ENCODE measurements at places on chromosomes 3 and 15.

DNA sequence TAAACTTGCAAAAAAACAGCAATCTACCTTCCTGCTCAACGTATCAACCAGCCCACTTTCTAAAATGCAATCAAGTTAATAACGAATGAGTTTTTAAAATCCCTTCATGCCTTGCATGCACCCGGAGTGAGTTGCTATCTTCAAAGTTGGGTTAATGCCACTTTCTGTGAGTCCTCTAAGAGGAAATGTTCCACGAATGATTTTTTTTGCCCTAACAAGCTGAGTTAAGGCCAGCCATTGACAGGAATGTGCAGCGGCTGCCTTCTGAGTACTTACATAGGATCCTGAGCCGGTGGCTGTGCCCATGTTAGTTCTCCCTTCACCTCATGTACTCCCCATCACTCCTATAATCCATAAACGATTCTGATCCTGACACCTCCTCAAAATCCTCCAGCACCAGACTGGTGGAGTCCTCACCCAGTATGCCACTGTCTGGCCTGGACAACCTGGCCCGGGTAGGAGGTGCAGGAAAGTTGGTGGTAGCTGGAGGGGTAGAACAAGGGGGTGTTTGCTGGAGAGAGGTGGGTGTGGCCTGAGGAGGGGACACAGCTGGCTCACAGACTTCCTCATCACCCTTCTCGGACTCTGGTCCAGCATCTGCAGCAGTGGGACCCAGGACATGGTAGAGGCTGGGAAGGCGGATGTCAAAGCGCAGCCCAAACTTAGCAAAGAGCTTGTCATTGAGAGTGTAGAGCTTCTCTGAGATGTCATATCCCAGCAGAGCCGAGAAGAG, 12.4 kb downstream of the POPDC2 start:
- DNase-seq: no peak

- no peak for DNase-seq
Measured at GRCh38 chr15:77266708-77267386, 153.1 kb downstream of the PEAK1 start.

DNA sequence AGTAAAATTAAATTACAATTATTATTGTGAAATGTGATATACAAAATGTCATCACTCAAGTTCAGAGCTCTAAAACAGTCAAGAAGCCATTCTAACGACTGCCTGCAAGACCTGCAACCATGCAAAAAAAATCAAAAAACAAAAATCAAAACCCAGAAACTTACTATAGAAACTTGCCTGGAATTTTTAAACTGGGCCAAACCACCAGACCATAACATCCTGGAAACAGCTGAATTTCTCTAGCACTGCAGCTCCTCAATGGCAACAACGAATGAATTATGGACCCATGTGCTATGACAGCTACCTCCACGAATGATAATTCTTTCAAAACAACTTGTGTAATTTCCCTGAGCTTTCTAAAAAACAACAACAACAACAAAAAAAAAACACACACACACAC, 130.0 kb upstream of the KCNMB2 start:
- no peak for DNase-seq

- no peak for DNase-seq
Measured at GRCh38 chr15:77709135-77709886, 76.6 kb upstream of the LINGO1 start.

DNA sequence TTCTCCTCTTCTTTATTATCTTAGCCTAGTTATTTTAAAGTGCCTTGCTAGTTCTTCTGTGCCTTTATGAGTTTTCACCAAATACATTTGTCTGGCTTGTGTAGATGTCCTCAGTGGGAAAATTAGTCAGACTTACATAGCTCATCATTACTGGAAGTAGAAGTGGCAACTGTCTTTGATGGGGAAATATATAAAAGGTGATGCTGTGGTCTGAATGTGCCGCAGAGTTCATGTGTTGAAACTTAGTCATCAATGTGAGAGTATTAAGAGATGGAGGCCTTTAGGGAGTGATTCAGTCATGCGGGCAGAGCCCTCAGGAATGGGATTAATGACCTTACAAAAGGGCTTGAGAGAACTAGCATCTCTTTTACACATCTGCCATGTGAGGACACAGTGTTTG, 6.4 kb upstream of the ERICH6 start:
- DNase-seq: no peak

GRCh38 chr3:143124601-143125520, 5.3 kb downstream of the CHST2 start:
- no peak for DNase-seq

DNA sequence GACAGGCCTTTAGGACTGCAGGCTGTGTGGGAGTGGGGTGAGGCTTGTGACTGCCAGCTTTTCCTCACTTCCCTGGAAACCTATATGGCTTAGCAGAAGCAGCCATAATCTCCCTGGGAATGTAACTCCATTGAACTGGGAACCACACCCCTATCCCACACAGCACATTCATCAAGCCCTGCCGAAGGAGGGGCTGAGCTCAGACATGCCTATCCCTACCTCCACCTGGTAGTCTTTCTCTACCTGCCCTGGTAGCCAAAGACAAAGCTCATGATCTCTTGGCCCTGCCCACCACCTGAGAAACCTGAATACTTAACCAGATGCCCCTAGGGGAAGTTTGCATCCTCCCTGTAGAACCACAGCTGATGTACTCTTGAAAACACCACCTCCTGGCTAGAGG, 219.8 kb downstream of the UNC13C start:
- DNase-seq: no peak

DNA sequence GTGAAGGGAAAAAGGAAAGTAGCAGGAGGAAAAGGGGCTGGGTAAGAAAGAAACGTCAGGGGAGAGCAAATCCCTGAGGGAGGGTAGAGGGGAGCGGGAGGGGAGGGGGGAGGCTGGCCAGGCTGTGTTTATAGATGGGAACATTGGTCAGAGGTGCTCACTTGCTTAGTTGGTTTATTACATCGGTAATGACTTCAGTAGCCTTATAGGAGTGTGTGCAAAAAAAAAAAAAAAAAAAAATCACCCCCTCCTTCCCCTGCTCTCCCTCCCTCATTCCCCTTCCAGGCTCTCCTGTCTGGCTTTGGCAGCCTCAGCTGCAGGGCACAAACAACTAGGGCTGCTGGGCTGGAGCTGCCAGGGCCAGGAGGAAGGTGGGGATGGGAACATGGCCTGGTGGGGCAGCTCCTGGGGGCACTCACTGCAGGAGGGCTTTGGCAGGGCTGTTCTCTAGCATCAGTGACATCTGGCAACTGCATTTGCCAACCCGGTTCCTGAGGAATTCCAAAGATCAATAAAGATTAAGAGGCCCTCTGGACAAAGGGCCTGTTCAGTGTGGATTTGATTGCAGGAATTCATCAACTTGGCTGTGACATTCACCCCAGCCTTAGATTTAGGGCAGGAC, 334.5 kb upstream of the FRG2C start:
- no peak for DNase-seq

DNA sequence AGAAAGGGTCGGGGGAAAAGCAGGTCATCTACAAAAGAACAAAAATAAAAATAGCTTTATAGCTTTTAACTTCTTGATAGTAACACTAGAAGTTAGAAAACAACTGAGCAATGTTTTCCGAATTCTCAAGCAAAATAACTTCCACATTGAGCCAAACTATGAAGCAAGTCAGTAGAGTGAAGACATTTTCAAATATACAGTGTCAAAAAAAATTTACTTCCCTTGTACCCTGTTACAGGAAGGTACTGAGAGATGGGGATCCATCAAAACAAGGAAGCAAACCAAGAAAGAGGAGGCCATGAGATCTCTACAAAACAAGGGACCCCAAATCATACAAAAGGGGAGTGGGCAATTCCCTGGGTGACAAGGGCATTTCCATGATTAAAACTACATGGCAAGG, 26.6 kb upstream of the STIMATE start:
- no peak for DNase-seq

- no peak for DNase-seq
Measured at GRCh38 chr3:150057227-150057626, 86.5 kb upstream of the PFN2 start.

DNA sequence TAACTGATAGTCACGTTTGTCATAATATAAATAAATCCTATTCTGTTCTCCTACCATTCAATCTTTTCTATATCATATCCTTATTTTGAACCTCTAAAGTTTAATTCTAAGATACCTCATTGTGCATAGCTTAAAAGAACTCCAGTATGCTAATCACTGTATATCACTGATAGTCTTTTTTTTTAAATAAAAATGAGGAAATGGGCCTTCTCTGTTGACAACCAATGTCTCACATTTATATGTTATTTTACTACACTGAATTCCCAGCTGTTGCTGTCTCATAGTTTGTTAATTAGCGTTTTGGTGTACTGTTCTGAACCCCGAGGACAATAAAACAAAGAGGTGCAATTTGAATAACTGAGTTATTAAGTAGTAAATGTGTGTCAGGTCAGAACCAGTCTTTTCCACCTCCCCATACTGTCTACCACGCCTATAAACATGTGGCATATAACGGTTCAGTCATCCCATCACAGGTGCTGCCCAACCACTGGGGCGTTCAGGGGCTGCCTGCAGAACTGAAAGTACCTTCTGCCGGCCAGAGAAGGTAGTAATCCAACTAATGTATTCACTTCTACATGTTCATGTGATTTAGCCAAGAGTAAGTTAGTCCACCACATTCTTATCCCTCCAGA, 14.9 kb downstream of the CBLB start:
- no peak for DNase-seq

DNA sequence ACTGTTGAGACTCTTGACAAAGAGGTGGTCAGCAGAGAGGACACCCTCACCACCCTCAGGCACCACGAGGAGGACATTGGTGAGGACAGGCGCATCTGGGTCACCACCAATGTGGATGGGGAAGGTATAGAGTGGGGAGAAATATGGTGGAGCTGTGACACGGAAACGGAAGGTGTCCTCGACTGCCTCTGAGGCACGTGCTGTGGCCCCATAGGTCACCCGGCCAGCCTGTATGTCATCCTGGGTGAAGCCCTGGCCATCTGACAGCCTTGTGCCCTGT, 24.4 kb downstream of the CSPG4 start:
- DNase-seq: no peak

DNA sequence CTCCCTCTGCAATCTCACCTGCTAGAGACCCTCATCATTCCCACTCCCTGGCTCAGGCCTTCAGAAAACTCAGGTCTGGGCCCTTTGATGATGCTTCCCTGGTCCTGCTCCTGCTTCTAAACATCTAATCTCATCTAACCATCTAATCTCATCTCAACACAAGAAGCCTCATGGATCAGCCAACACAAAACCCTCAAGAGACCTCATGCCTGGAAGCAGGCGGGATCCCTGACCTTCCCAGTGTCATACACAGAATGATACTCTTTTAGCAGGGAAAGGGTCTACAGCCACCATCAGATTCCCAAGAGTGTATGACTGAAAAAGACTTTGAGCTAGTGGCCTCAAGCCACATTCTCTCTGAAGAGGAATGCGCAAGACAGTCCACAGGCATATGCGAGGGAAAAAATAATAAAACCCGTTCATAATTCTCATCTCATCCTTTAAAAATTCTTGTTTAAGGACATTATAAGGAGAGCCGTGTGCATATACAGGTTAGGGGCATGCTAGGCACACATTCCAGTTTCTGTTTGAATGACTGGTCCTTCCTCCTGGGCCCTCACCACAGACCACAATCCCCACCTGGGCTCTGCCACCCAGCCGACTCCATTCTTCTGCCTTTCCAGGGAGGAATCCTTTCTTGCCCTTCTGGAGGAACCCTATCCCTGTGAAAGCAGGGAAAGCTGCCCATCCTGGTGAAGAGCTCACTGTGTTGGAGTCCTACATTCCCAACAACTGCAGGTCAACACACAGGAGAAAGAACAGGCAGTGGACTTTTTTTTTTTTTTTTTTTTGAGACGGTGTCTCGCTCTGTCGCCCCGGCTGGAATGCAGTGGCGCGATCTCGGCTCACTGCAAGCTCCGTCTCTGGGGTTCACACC, 2.2 kb downstream of the ZXDC start:
- peak; percentile 25 for DNase-seq

- no peak for DNase-seq
Measured at GRCh38 chr3:173589116-173589515, 191.6 kb downstream of the NLGN1 start.

DNA sequence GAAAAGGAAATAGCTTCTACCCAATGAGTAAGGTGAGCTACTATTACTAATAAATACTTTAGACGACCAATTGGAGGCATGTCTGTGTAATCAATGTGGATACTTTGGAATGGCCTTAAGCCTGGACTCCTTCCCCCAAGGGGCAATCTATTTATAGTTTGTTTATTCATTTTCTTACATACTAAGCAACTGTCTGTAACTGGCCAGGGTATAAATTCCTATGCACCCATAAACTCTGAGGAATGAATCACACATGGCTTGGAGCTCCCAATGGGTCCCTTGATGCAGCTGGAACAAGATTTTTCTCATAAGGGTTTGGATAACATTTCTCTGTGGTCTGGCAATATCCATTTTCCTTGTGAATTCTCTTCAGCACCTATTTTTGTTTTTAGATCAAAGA, 506.8 kb downstream of the EDEM1 start:
- DNase-seq: no peak

- DNase-seq: no peak
Measured at GRCh38 chr3:122081543-122082247, 26.5 kb downstream of the CD86 start.

GRCh38 chr3:180383332-180384020, 218.5 kb upstream of the TTC14 start:
- DNase-seq: no peak

- no peak for DNase-seq
Measured at GRCh38 chr15:99211926-99212325, 37.5 kb downstream of the TTC23 start.

DNA sequence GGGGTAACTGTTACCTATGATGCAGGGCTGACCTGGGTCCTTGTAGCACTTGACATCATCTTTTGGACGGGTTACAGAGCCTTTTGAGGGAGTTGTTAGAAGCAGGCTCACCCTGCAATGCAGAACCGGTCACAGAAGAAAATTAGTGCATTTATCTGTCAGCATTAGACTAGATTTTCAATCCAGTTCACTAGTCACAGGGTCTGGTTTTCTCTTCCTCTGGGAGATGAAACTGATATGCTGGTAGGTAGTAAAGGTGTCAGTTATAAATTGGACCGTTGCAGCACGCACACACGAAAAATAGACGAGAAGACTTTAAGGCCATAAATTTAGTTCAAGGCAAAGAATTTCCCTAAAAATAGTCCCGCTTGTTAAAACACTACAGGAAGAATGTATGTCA, 532.3 kb upstream of the ATP11B start:
- no peak for DNase-seq

DNA sequence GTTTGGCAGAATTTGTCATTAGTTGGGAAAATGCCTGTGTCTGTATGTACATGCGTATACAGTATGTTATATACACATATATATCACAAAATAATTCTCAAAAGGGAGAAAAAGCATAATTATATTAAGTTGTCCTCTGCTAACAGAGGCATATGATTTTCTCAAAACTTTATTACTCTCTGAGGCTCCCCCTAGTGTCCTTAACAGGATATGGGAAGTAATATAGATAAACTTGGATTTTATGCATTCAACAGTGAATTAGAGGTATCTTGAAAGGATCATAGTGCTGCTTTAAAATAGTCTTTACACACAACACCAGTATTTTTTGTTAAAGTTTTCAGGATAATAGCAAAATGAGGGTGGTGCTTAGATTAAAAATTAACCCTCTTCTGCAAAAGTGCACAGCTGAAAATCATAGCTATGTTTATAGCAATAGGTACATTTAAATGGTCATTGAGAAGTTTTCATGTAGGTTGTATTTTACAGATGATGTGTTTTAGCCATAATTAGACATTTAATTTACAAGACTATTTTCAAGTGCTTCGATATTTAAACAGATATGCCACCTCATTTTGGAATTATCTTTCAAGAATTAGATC, 454.0 kb upstream of the ROBO2 start:
- DNase-seq: no peak
